ENCODE measurements at places on chromosomes 11 and 22. TPM values are rescaled to one million over a fixed set of nuclear protein-coding genes. Genes with fewer than 3 reads are reported as not detected.

MRGPRX3 gene
- total RNA-seq, result not detected

MS4A6A gene
- 2.5 TPM for total RNA-seq

C11orf42 gene
- total RNA-seq, result not detected

LRRC55 gene
- total RNA-seq, result 26.8 TPM

DUSP18 gene
- 27.9 TPM for total RNA-seq

SLC22A6 gene
- total RNA-seq, result 5.8 TPM

TTLL1 gene
- total RNA-seq, result 45.2 TPM

DDI1 gene
- not detected for total RNA-seq

MIF gene
- 160 TPM for total RNA-seq

MMP27 gene
- total RNA-seq, result not detected

HSD17B12 gene
- 115 TPM for total RNA-seq

APOA4 gene
- total RNA-seq, result not detected

FXYD2 gene
- total RNA-seq, result 1.8 TPM

VWCE gene
- total RNA-seq, result 1.4 TPM

SNX32 gene
- 7.6 TPM for total RNA-seq

CHCHD10 gene
- 8.3 TPM for total RNA-seq

IGSF22 gene
- 0.46 TPM for total RNA-seq

CBX7 gene
- 9.0 TPM for total RNA-seq

SCGB1D2 gene
- not detected for total RNA-seq

CCND1 gene
- total RNA-seq, result 19.1 TPM

POLR3H gene
- total RNA-seq, result 27.7 TPM

IL17REL gene
- total RNA-seq, result 0.69 TPM

TCN2 gene
- total RNA-seq, result 22.6 TPM

POU2AF2 gene
- total RNA-seq, result not detected

OR4D5 gene
- total RNA-seq, result not detected

MPZL3 gene
- 2.8 TPM for total RNA-seq

DEUP1 gene
- 1.8 TPM for total RNA-seq

TNRC6B gene
- total RNA-seq, result 48.9 TPM

LTBP3 gene
- 24.0 TPM for total RNA-seq

FZD4 gene
- total RNA-seq, result 6.5 TPM

MIOX gene
- not detected for total RNA-seq

FJX1 gene
- total RNA-seq, result 46.4 TPM

KIRREL3 gene
- total RNA-seq, result 30.0 TPM

BAD gene
- total RNA-seq, result 53.3 TPM

BRSK2 gene
- 43.1 TPM for total RNA-seq

LIPT2 gene
- total RNA-seq, result 5.1 TPM

GCAT gene
- total RNA-seq, result 13.8 TPM

RIBC2 gene
- 2.5 TPM for total RNA-seq

POU2AF3 gene
- total RNA-seq, result 0.69 TPM

KRTAP5-6 gene
- not detected for total RNA-seq

MS4A12 gene
- not detected for total RNA-seq

LRRC75B gene
- 11.1 TPM for total RNA-seq

ACR gene
- not detected for total RNA-seq

XKR3 gene
- total RNA-seq, result not detected

PTPRCAP gene
- total RNA-seq, result not detected
